ENCODE measurements at places on chromosomes 13 and 19. TPM values are rescaled to one million over a fixed set of nuclear protein-coding genes. Genes with fewer than 3 reads are reported as not detected.

DNA sequence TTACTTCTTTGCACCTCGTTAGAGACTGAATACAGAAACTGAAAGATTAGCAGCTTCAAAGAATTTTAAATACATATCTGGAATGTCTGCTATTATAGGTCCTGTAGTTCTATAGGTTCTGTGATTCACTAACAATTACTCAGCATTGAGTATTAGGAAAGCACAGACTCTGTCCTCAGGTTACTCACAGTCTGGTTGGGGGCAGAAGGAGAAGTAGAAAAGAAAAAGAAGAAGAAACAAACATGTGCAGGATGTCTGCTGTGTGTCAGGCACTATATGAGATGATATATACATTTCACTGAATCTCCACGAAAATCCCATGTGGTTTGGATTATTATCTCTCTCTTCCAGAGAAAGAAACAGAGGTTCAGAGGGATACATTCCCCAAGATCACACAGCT is 40.1 kb downstream of the SERTM1 start:
- no peak for DNase-seq

- DNase-seq: no peak
Observed at GRCh38 chr19:35107545-35107944, 8.1 kb upstream of the FXYD3 start.

DNA sequence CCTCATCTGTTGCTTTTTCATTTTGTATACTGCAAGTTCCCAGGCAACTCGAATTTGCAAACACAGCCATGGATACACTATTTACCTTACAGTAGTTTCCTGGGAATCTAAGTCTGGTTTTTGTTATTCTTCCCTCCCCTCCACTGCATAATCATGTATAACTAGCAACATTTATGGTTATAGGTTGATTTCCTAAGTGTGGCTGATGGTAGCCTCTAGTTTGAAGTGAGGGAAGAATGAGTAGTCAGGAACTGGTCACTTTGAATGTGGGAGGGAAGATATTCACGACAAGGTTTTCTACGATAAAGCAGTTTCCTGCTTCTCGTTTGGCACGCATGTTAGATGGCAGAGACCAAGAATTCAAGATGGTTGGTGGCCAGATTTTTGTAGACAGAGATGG is at the start of gene KCNRG:
Gene KCNRG, plus strand, starts transcription at position 187 of the 400 bp plus-strand sequence. Its CDS starts 50 bp downstream, at position 237.
- no peak for DNase-seq

GRCh38 chr19:28377077-28377476 is 835.9 kb downstream of the UQCRFS1 start:
- no peak for DNase-seq

Gene VN1R2
- not detected for total RNA-seq

GRCh38 chr19:50482271-50482855 is 5.7 kb upstream of the GARIN5A start:
- DNase-seq: no peak

DNA sequence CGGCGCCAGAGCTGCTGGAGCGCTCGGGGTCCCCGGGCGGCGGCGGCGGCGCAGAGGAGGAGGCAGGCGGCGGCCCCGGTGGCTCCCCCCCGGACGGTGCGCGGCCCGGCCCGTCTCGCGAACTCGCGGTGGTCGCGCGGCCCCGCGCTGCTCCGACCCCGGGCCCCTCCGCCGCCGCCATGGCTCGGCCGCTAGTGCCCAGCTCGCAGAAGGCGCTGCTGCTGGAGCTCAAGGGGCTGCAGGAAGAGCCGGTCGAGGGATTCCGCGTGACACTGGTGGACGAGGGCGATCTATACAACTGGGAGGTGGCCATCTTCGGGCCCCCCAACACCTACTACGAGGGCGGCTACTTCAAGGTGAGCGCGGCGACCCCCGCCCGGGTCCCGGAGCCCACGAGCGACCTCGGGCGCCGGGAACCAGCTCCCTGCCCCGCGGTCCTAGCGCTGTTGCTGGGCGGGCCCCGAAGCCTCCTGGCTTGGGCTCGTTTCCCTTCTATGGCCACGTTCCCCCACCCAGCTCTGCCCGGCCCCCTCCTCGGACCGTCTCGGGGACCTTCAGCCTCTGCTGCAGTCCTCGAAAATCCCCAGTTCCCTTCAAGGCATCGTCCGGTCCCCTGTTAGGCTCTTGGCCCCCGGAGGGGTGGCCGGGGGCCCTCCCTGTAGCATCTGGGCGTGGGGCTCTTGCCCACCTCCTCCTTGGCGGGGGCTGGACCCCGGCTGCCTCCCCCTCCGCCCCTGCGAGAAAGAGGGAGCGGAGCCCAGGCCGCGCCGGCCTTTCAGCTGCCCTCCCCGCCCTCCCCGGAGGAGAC is at the start of gene CDC34:
Gene CDC34, plus strand, starts transcription at position 8 of the 808 bp plus-strand sequence. Its CDS starts 172 bp downstream, at position 180.
- no peak for DNase-seq

- no peak for DNase-seq
Observed at GRCh38 chr13:113607889-113608635, 23.5 kb downstream of the TFDP1 start.

DNA sequence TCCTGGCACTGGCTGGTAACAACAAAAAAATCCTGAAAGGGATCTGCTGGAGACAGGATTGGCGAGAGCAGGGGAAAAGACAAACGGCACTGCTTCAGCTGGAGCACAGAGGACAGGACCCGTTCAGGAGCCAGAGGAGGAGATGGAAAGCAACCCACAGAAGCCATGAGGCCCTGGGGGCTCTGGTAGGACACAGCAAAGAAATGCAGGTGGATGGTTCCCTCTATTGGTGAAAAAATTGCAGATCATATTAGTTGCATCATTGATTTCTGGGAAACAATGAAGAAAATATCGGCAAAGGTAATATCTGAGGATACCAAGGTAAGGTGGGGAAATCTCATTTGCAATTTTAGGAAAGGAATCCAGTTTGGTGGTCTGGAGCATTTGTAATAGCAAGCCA is 25.7 kb upstream of the TPP2 start:
- DNase-seq: no peak

Gene ZNF112
- total RNA-seq: 2.8 TPM

DNA sequence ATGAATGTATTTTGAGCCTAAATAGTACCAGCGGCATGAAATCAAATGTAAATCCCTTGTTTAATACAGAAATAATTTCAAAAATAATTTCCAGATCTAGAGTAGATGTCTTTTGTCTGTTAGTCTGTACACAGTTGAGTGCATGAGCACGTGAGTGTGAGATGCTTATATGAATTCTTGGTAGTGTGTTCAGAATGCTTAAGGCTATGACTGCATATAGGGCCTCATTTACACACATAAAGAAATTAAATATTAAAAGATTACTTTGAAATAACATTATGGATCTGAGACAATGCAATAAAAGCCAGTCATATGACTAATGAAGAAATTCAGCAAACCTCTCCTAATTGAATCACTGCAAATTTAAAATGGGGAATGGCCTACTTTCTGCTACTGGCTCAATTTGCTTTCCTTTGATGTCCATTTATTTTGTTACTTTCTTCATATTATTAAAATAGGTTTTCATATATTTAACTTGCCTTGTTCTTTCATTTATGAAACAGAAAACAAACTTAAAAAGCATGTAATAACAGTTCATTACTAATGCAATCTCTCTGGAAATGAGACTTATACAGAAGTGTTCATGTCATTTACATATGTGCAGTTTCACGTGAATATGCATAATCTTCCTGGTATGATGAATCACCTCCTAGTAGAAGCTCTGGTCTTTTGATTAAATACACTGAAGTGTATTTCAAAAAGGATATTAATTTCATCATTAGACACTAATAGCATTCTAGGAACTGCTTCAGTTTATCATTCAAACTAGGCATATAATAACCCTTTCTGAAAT is 4.5 kb downstream of the AMER2 start:
- DNase-seq: no peak

DNA sequence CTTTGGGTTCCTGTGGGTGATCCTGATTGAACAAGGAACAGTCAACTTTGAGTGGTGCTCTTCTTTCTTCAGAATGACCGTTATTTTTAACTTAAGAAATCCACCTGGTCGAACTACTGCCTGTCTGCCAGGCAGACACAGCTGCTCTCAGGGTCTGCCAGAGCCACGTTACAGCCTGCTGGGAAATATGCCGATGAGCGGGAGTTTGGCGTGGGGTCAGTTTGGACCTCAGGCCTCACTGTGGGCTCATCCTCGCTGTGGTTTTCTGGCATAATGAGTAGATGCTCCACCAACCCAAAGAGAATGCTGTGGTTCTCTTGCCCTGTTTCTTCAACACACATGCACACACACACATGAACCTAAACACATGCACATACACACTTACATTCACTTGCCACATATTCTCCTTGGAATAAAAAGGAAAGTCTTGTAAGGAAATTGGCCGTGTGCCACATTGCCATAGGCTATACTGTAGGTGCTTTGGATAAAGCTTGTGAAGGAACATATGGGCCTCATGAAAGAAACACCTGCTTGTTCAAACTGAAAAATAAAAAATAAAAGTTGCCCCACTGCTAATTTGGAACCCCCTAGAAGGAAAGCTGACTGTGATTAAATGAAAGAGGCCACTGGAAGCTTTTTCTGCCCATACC is 598.7 kb upstream of the KLF12 start:
- DNase-seq: no peak

Gene ZNF177
- 1.2 TPM for total RNA-seq

- no peak for DNase-seq
Observed at GRCh38 chr19:35693835-35694599, 10.3 kb upstream of the ZBTB32 start.

DNA sequence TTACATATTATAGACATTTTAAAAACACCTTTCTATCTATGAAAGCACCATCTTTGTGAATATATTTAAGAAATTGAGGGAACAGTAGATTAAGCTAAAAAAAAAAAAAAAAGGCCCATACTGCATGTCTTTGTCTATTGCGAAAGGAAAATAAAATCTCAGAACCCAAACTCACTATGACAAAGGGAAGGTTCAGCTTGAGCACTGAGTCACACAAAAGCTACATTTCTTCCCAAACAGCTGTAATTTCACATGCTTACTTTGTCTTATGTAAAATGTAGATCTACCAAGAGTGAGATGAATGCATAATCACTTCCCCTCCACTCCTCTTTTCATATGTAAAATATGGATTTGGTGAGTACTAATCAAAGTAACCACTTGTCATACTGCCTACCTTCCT is 640.1 kb upstream of the KLF12 start:
- DNase-seq: no peak

Gene TPTE2
- total RNA-seq: not detected

GRCh38 chr13:98504371-98504963 is 72.4 kb downstream of the STK24 start:
- DNase-seq: no peak

DNA sequence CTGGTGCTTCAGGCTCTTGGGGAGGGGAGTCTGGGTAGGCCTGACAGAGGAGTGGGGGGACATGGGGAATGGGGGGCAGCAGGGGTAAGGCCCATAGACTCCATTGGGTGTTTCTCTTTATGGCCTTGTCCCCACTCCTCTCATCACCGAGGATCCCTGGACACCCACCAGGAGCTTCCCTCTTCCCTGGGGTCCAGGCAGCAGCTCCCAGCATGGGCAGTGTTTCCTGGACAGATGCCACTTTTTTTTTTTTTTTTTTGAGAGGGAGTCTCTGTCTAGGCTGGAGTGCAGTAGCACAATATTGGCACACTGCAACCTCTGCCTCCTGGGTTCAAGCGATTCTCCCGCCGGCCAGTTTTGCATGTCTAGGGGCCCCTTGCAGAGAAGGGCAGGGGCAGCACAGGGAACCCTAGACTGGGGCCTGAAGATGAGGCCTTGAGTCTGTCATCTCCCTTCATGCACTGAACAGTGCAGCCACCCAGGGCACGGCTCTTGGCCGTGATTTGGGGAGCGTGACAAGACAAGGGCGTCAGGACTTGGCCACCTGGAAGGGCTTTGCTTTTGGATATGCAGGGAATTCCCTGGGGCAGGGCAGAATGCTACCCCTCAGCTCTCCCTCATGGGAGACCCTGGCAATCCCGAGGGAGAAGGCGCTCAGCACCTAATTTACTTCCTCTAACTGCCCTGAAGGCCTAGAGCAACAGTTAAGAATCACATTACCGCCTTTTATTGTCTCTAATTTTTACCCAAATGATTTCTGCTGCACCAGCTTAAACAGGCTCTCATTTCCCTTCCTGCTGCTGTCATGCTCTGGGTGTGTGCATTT is 213.9 kb upstream of the ZNF536 start:
- no peak for DNase-seq

GRCh38 chr13:26855071-26855470 is 94.5 kb upstream of the GPR12 start:
- no peak for DNase-seq

DNA sequence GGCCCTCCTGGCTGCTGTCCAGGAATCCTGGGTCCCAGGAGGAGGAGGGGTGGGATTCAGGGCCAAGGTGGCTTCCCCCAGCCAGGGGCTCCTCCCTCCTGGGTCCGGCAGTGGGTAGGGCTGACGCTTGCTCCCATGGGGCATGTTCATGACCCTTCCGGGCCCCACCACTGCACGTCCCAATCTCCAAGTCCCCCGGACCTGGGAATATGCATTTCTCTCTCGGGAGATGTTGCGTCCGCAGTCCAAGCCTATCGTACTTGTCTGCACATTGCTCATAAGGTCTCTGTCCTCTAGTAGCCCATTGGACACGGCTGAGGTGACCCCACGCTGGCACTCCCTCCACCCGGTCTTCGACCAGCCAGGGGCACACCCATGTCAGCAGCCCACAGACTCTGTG is 192.3 kb downstream of the TEX29 start:
- no peak for DNase-seq

DNA sequence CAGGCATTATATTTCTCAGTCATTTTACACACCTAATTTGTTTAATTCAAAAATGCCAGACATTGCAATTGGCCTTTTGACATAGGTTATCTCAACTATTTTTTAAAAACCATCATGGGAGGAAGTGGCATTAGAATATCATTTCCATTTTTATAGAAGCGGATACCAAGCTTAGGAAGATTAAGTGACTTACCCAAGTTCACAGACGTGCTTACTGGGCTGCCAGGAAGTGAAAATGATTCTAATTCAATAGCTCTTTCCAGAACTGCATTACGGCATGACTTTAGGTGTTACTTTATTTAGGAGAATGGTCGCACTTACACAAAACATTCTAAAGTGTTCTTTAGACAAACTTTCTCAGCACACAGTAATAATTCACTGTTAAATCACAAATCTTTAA is 231.9 kb downstream of the KLF12 start:
- DNase-seq: no peak

DNA sequence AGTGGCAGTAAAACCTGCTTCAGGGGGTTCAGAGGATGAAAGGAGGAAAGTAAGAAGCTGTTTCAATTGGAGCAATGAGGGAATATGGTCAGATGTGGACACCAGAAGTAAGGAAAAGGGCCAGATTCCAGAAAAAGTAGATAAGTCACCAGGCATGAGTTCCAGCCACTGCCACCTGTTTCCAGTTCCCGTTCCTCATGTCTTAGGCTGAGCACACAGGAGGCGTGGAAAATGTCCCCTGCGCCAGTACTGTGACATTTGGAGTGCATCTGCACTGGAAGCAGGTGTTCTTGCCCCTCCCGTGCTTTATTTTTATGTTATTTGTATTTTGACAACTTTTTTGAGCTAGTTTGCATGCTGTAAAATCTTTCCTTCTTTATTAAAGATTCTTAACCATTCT is 25.3 kb downstream of the LMO7 start:
- no peak for DNase-seq

- DNase-seq: no peak
Observed at GRCh38 chr13:89749888-89750287, 1597.6 kb upstream of the MIR17HG start.
